Epithelial cell of proximal tubule (primary cell): ENCODE measurements at places on chromosomes 2 and 18.

- DNase-seq: peak; percentile 89
Observed at GRCh38 chr2:105239924-105240323, 1.6 kb upstream of the GPR45 start.

GRCh38 chr2:207111757-207112156 is 54.0 kb downstream of the KLF7 start:
- DNase-seq: no peak

DNA sequence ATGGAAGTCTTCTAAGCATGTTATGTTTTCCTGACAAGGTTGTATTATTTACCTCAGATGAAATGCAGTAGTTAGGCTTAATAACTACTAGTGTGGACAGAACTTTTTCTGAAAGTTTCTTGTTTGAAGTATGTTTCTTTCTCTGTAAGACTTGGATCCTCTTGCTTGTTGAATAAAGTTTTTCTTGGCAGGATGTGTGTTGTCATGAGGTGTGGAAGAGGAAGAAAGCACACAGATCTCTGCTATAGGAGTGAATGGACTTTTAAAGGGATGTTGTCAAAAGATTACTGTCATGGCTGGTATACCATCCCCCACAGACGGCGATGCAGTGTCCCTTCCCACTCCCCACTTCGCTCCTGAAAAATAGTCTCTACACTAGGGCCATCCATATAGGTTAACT is 2.6 kb downstream of the CAB39 start:
- DNase-seq: no peak

GRCh38 chr2:186427970-186428369 is 58.1 kb upstream of the ZC3H15 start:
- no peak for DNase-seq

GRCh38 chr18:54203914-54204313 is 20.6 kb downstream of the MBD2 start:
- DNase-seq: no peak

DNA sequence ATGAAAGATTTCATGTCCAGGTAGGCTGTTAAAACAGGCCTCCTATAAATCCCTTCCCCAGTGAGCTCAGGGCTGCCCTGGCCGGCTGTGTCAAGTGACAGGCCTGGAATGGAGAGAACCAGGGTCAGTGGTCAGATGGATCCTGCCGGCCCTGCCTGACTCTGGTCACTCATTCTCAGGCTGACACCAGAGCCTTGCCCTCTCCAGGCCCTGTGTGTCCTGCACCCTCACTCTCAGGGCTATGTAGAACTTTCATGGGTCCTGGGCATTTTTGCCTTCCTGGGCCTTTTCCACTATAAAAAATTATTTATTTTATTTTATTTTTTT is 82.0 kb upstream of the RGPD5 start:
- DNase-seq: no peak

DNA sequence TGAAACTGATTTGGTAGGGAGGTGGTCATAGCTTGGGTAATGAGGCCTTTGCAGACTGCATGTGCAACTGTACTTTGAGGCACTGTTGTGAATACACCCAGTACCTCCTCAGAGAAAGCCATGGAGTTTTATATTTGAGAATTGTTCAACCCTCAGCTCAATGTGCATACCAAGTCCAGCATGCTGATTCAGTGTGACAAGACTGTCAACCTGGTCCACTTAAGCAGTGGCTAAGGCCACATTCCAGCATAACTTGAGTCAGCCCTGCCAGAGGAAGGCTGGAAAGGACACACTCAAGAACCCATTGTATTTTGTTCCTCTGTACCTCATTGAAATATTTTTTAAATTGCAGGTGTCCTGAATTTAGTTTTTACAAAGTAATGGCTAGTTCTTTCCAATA is 121.8 kb upstream of the HNMT start:
- DNase-seq: no peak

DNA sequence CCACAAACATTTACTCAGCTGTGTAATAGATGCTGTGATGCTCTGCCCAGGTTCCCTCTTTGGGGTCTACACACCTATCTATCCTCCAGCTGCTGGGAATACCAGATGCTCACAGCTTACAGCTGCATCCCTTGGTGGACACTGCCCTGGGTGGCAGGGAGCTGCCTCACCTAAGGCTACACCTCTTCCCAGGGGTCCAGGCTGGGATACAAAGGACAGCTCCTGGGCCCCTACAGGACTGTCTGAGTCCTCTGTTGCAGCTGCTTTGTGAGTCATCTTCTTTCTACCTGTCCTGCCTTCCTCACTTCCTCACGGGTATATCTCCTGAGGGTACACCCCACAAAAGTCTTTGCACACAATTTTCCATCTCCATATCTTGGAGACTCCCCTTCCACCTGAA is 27.6 kb downstream of the THNSL2 start:
- no peak for DNase-seq

DNA sequence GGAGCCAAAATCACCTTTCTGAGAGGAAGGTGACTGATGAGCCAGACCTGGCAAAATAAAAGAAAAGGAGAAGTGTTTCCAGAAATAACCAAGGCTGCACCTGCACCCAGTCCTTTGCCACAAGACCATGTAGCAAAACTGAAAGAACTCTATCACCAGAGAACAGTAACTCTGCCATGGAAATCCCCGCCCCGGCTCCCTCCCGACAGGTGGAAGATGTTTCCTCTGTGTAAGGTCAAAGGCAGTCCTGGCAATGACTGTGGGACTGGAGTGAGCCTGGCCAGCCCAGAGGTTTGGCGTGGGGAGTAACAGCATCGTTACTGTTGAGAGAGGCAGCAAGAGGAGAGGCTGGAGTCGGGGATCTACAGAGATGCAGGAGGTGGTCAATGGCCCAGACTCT is 42.3 kb downstream of the SPRED2 start:
- DNase-seq: no peak

GRCh38 chr2:120383631-120384340 is 37.9 kb downstream of the INHBB start:
- DNase-seq: no peak

GRCh38 chr2:238433300-238433915 is 6.7 kb downstream of the ASB1 start:
- DNase-seq: no peak

DNA sequence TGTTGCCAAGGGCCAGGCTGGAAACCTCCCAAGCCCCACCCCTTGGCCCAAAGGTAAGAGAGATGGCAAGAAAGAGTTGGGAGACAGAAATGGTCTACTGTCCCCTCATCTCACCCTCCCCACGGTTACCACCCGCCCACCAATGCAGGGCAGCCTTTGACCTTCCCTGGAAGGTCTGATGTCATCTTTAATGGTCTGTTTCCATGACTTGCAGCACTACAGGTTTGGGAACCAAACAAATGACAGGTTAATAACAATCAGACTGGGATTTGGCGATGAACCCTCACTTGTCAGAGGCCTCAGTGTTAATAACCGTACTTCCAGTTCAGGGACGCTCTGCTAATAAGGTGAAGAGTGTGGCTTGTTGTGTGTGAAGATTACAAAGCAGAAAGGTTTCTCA is 70.4 kb downstream of the MRO start:
- DNase-seq: no peak

- DNase-seq: no peak
Observed at GRCh38 chr18:6370410-6370809, 44.3 kb downstream of the L3MBTL4 start.
